NAMALWA (cell line): ENCODE measurements at places on chromosomes 3 and 15.

DNA sequence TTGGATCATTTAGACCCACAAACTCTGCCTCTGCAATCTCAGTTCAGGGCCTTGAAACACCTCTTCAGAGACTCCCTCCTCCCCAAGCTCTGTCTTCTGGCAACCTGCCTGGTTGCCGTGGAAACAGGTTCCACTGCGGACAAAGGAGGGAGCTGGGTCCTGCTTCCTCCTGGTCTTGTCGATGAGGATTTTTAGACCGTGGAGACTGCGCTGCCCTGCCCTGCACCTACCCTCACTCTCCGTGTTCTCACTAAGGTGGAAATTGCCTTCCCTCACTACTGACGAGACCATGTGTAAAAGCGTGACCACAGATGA, at the start of gene RTP1:
Gene RTP1, plus strand, starts transcription at position 152 of the 315 bp plus-strand sequence. Its CDS starts 30 bp downstream, at position 182.
- DNase-seq: no peak

DNA sequence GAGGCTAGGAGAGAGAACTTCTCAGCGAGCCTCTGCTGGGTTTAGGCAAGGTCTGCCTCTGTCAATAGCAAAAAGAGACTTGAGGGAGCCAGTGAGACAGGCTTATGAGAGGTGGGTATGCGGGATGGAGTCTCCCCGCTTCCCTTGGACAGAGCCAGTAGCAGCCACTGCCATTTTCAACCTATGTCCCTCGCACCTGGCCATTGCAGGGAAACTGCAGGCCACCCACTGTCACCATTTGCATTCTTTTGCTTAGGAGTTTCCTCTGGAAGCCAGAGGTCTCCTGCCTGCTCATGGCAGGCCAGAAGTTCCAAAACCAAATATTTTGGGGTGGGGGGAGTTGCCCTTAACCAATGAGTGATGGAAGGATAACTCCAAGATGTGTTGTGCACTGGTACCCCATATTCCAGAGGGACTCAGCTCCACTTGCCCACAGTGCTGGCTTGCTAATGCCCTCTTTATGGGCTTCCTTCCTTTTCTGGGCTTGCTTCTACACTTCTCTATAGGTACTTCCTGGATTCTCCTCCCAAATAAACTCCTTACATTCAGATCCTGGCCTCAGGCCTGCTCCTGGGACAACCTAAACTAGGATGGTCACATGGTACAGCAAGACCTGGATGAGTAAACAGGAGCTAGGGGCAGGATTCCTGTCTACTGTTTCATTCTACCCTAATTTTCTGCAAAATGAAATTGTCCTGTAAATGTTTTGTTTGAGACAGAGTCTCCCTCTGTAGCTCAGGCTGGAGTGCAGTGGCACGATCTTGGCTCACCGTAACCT, 108.9 kb upstream of the PROK2 start:
- no peak for DNase-seq

- DNase-seq: no peak
These were observed 167.2 kb downstream of the RBMS3 start for GRCh38 chr3:29447946-29448627.

DNA sequence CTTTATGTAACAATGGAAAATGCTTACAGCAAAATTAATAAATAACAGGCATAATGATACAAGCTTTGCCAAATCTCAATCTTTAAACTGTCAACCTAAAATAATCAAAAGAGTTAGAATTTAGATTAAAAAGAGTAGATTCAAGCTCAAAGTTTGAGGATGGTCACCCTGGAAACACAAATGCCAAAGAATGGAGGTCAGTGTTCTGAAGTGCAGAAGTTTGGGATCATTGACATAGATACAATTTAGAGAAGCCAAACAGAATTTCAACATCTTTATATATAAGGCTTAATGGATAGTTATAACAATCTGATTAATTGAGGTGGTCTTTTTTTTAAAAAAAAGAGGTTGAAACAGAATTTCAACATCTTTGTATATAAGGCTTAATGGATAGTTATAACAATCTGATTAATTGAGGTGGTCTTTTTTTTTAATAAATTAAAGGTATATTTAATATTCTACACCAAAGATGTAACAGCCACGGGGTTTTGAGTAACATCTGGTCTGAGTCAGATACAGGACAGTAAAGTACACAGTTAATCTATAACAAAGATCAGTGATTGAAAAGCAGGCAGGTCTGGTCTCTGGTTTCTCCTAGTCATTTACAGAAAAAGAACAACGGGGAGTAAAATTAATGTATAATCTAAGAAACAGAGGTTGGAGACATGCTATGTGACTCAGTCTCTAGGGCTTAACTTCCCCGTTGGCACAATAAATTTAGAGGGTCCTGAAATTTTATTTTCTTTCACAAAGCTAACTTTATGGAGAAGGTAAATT, 490.7 kb downstream of the GBE1 start:
- no peak for DNase-seq

- no peak for DNase-seq
These were observed 32.6 kb upstream of the TBC1D5 start for GRCh38 chr3:17775073-17775472.

DNA sequence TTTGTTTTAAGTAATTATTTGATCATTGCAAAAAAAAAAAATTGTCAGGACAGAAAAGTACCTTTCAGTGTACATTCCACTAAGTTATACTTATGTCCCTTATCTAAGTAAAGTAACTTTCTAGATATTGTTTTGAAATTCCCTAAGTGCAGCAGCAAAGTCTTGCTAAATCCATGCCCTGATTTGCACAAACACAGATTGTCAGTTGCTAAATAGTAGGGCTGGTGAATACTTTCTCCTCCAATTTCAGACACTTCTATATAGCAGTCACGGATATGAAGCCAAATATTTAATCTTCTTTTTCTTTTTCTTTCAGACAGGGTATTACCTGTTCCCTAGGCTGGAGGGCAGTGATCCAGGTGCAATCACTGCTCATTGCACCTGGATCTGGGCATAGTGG, 12.9 kb downstream of the LRRC2 start:
- no peak for DNase-seq
